ENCODE measurements at places on chromosomes 13 and 19. TPM values are rescaled to one million over a fixed set of nuclear protein-coding genes. Genes with fewer than 3 reads are reported as not detected.

- no peak for DNase-seq
These were observed 13.3 kb downstream of the MKNK2 start for GRCh38 chr19:2037651-2038255.

GRCh38 chr19:35713904-35714495 is 3.8 kb upstream of the KMT2B start:
- DNase-seq: no peak

MYH14 gene
- polyA plus RNA-seq: 22.9 TPM

ONECUT3 gene
- 0.03 TPM for polyA plus RNA-seq

CGB2 gene
- not detected for polyA plus RNA-seq

GRCh38 chr13:113585896-113586295 is 1.3 kb downstream of the TFDP1 start:
- no peak for DNase-seq

DNA sequence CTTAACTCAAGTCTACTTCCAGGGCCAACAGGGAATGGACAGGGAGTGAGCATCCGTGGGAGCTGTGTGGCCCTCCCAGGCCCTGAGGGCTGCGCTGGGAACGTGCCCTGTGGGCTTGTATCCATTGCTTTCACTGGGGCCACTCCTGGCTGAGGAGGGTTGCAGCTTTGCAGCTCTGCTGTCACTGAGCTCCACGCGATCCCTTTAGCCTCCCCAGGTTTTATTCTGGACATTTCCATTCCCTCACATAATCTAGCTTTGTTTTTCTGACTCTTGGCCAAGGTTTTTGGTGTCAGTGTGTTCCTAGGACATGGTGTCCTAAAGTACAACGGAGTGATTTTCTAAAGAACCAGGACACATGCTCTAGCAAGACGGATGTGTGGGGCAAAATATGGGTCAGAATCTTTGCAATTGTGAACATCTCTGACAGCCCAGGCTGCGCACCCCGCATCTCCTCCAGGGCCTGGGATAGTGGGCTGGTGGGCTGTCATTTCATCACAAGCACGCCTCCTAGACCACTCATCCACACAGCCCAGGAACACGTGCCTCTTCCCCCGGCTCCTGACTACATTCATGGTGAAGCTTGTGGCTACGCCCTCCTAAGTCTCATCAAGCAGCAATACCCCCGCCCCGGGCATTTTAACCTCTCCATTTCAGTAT is 28.0 kb downstream of the GGACT start:
- no peak for DNase-seq

DNA sequence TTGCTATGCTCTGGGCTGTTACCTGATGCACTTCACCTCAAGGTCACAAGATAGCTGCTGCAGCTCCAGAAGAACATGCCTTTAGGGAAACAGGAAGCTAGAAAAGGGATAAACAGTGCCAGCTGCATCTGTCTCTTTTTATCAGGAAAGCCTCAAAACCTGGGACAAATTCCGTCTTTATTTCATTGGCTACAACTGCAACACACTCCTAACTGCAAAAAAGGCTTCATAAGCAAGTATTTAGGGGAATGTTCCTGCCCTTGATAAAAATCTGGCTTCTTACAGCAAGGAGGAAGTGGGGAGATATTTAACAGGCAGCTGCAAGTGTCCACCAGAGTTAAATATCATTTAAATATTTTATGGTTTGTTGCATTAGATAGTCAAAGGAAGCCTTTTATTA is 34.2 kb upstream of the SERTM1 start:
- DNase-seq: no peak

DNA sequence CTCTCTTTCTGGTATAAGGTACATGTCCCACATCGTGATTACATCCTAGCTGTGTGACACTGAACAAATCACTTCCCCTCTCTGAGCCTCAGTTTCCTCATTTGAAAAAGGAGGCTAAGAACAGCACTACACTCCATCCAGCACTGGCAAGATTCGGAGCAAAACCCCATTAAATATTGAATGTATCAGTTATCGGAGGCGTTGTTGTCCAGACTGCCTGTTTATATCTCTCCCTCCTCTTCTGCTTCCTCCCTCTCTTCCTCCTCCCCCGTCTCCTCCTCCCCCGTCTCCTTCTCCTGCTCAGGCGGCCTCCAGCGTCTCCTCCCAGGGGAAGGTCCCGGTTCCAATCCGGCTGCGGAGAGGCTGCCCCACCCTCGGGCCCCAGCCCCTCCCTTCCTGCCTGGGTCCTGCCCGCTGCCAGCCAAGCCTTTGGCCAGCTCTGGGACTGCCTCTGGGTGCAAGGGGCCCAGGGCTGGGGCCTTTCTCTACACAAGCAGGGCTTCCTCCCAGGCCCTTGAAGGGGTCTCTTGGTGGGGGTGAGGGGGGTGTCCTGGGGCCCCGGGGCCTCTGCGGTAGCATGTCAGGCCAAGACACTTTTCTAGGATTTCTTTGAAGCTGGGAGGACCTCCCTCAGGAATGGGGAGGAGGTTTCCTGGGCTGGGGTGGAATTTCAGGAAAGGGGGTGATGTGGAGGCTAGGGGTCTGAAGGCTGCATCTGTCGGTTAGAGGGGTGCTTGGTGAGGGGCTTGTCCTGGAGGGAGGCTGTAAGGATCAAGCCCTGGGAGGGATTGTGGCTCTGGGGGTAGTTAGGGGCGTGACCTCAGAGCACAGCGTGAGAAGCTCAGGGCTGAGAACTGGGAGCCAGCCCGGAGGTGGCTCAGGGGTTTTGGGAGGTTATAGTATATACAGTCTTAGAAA is 1.9 kb downstream of the RRAS start:
- no peak for DNase-seq

GRCh38 chr19:50020481-50020880 is 4.7 kb downstream of the VRK3 start:
- DNase-seq: no peak

- DNase-seq: peak; percentile 3
These were observed 929 bp upstream of the TNFSF13B start for GRCh38 chr13:108268466-108269112.

- DNase-seq: no peak
These were observed 74.2 kb downstream of the TUBGCP3 start for GRCh38 chr13:112513761-112514160.

- peak; percentile 53 for DNase-seq
These were observed 25.2 kb upstream of the ZNF845 start for GRCh38 chr19:53308339-53308811.

DNA sequence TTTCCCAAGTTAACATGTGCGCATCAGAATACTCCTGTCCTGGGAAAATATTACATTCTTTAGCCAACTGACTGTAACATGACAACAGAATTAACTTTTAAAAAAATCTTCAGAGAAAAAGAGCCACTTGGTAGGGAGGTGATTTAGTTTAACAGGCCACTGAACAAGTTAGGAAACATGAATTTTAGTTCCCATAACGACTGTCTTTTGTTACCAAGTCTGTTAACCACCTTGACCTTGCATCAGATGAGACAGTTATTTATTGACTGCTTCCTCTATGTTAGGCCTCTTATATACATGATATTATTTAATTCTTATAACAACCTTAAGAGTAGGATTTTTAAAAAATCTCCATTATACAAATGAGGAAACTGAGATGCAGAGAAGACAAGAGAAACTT is 268.6 kb downstream of the NDFIP2 start:
- DNase-seq: no peak

DNA sequence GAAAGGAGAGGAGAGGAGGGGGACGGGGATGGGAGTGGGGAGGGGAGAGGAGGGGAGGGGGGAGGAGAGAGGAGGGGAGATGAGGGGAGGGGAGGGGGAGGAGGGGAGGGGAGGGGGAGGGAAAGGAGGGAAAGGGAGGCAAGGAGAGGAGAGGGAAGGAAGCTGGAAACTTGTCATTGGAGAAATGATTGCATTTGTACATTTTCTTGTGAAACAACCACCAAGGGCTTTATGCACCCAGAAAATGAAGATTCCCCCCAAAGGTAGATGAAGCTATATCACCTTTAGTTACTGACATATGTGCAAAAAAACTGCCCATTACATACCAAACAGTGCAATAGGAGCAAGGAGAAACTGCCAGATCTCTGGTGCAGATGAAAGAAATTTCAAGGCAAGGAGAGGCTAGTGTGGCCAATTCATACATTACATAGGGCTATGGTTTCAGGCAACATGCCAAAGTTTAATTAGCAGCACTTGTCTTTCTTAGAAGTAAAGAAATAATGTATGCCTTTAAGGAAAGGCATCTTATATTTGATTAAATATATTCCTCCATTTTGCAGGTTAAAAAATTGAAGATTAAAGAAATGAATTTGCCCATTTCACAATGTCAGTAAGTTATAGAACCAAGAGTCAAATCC is 49.5 kb upstream of the STK24 start:
- no peak for DNase-seq

- no peak for DNase-seq
These were observed 2.2 kb downstream of the SBNO2 start for GRCh38 chr19:1171755-1172352.

- DNase-seq: no peak
These were observed 11.1 kb upstream of the NANOS3 start for GRCh38 chr19:13865571-13866462.

- no peak for DNase-seq
These were observed at the start of gene TEX29 for GRCh38 chr13:111319998-111320911. TEX29 (plus strand) TSS chr13:111320642; CDS start chr13:111320891, 249 bp downstream.

DNA sequence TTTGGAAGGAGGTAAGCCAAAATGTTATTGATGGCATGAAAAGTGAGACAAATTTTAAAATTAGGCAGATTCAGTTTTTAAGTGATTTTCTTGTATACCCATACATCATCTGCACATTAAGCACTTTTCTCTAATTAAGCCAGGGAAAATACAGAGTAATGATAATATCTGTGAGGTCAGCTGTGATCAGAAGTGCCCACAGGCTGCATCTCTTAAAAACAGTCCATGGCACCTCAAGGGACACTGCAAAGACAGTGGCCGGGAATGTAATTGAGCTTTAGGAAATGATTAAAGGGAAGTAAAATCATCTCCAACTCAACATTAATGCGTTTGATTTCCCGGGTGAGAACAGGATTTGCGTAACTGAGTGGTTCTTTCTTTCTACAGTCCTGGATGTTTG is 2.0 kb downstream of the COL4A1 start:
- no peak for DNase-seq

- peak; percentile 31 for DNase-seq
These were observed 40.6 kb downstream of the DPF1 start for GRCh38 chr19:38183251-38183897.

GPC5 gene
- polyA plus RNA-seq: 5.1 TPM

ADM5 gene
- 1.3 TPM for polyA plus RNA-seq

GRCh38 chr13:76685938-76686337 is 200.3 kb downstream of the KCTD12 start:
- no peak for DNase-seq

- DNase-seq: no peak
These were observed 8.7 kb downstream of the ATP12A start for GRCh38 chr13:24688950-24689349.

SYNGR4 gene
- not detected for polyA plus RNA-seq

GRCh38 chr13:76231522-76232167 is 595.5 kb downstream of the LMO7 start:
- DNase-seq: no peak

DNA sequence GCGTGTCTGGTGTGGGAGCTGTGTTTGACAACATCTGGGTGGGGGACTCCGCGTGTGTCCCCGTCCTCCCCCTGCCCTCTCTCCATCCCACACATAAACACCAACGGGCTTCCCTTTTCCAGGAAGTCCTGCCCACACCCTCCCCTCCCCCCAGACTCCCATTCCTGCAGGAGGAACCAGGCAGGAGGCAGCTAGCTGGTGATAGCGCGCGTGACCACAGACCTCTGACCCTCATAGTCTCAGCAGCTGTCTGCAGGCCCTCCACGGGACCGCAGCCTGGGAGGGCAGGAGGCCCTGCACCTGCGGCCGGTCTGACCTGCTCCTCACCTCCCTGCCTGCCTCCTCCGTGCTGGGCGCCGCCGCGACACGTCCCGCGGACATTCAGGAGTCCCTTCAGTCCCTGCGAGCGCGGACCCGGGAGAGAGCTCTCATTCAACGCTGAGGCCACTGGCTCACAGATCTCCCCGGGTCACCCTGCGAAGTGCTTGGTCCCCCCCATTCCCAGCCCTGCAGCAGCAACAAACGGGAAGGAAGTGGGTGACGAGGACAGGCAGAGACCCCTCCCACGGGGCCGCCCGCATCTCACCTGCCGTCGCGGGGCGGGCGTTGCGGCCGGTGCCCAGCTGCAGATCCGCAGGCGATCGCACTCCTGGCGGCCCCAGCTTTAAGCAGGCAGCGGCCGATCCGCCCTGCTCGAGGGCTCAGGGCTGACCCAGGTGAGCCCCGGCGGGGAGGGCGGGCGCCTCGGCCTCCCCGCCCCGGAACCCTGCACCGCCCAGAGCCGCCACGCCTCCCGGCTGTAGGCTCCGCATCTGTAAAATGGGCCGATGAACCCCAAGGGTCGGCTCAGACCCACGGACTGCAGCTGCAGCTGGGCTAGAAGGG is 1.1 kb upstream of the ACP5 start:
- DNase-seq: peak; percentile 26

DNA sequence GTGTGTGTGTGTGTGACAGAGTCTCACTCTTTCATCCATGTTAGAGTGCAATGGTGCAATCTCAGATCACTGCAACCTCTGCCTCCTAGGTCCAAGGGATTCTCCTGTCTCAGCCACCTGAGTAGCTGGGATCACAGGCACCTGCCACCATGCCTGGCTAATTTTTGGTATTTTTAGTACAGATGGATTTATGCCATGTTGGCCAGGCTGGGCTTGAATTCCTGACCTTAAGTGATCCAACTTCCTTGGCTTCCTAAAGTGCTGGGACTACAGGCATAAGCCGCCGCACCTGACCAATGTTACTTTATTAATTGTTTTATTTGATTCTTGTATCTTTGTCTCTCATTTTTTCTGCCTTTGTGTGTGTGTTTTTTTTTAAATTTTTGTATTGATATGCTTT is 89.6 kb downstream of the ZNF486 start:
- no peak for DNase-seq

DNA sequence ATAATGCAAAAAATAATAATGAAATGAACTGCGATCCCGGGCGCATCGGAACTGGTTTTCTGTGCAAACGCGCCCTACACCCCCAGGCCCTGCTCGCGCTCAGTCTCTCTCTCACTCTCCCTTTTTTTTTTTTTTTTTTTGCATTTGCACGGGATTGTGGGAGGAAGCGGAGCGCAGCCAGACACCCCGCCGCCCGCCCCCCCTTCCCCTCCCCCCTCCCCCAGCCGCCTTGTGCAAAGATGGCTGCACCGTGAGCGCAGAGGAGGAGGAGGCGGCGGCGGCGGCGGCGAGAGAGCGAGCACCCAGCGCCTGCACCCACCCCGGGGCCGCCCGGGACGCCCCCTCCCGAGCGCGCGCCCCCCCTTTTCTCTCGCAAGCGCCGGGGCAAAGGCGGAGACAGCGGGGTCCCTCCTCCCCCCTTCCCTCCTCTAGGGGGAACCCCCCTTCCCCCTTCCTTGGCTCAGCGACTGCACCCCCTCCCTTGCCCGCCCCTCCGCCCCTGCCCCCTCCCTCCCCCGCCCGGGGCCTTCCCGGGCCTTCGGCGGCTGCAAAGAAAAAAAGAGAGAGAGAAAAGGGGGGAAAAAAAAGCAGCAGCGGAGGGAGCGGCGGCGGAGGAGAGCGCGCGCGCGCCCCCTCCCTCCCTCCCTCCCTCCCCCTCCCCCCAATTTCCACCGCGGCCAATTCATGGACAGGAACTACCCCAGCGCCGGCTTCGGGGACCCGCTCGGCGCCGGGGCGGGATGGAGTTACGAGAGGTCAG is at the start of gene PRR12:
Gene PRR12, plus strand, starts transcription at position 212 of the 760 bp plus-strand sequence. Its CDS starts 473 bp downstream, at position 685.
- peak; percentile 71 for DNase-seq

COL4A1 gene
- polyA plus RNA-seq: 531 TPM

GRCh38 chr19:42272989-42273406 is 3.9 kb downstream of the CIC start:
- DNase-seq: no peak

- no peak for DNase-seq
These were observed 107.4 kb upstream of the DOCK9 start for GRCh38 chr13:99085139-99085807.

GRCh38 chr13:66506979-66507378 is 723.2 kb downstream of the PCDH9 start:
- no peak for DNase-seq

Data from left kidney (tissue), 8 donors.